Muscle of leg (tissue), 16 donors: ENCODE measurements at places on chromosomes 6 and 20.

GRCh38 chr20:2703716-2704475 lies 11.3 kb downstream of the EBF4 start:
- H3K36me3 ChIP-seq, result no peaks in the 10 kb centered on the region
- H3K4me3 ChIP-seq, result no peak overlapping the region
- no peak for DNase-seq
- no peak overlapping the region for H3K27ac ChIP-seq

GRCh38 chr6:31821301-31822035 lies 6.1 kb upstream of the HSPA1B start:
- H3K4me3 ChIP-seq, result peak overlapping the region; percentile 69
- peak; percentile 55 for DNase-seq
- no peaks in the 10 kb centered on the region for H3K36me3 ChIP-seq
- H3K27ac ChIP-seq, result peak overlapping the region; percentile 96

DNA sequence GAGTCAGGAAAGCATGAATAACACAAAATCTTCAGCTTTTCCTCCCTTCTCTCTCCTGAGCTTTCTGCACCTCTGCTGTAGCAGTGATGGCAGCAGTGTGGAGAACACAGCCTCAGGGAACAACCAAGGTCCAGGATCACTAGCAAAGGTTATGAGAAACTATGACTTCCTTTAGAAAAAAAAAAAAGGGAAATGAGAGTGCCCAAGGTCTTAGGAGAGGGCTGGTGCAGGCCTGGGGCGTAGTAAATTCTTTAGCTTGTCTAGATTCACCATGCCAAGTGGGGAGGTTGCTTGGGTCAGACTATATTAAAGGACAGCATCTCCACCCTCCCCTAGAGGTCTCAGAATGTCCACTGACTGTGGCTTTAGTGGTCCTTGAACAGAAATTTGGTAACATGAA lies 40.4 kb upstream of the POLR1H start:
- H3K27ac ChIP-seq, result no peak overlapping the region
- H3K4me1 ChIP-seq, result no peaks in the 10 kb centered on the region
- no peaks in the 10 kb centered on the region for H3K36me3 ChIP-seq
- H3K27me3 ChIP-seq, result no peaks in the 10 kb centered on the region
- H3K4me3 ChIP-seq, result no peak overlapping the region

GRCh38 chr6:1424306-1424927 lies 35.0 kb downstream of the FOXF2 start:
- H3K4me3 ChIP-seq, result no peak overlapping the region
- DNase-seq, result peak; percentile 22
- H3K36me3 ChIP-seq, result no peaks in the 10 kb centered on the region
- H3K27me3 ChIP-seq, result peaks cover 8% of the 10 kb centered on the region

GRCh38 chr6:167663784-167664443 lies 162.8 kb upstream of the AFDN start:
- no peak for DNase-seq
- H3K27me3 ChIP-seq, result peaks cover 9% of the 10 kb centered on the region
- H3K4me1 ChIP-seq, result peaks cover 41% of the 10 kb centered on the region
- H3K4me3 ChIP-seq, result no peak overlapping the region
